Smooth muscle cell of the brain vasculature (primary cell): ENCODE measurements at places on chromosomes 1 and 21.

GRCh38 chr1:6137758-6138157 lies 42.4 kb downstream of the CHD5 start:
- DNase-seq = no peak

DNA sequence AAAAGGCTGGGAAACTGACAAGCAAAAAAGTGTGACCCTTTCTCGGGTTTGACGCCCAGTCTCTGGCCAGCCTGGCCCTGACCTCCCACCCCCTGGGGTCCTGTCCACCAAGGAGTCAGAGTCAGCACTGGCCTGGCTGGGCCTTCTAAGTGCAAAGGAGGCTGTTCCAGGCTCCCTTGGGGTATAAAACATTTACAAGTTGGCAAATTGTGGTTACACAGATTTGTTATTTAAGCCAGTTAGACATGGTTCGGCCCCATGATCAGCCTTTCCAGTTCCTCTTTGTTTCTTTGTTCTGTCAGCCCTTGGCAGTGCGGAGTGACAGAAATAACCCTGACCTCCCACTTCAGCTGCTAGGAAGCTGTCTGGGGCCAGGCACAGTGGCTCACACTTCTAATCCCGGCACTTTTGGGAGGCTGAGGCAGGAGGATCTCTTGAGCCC lies 161.6 kb upstream of the RAB4A start:
- DNase-seq = no peak

GRCh38 chr1:176959191-176959820 lies 205.2 kb downstream of the ASTN1 start:
- DNase-seq = no peak

DNA sequence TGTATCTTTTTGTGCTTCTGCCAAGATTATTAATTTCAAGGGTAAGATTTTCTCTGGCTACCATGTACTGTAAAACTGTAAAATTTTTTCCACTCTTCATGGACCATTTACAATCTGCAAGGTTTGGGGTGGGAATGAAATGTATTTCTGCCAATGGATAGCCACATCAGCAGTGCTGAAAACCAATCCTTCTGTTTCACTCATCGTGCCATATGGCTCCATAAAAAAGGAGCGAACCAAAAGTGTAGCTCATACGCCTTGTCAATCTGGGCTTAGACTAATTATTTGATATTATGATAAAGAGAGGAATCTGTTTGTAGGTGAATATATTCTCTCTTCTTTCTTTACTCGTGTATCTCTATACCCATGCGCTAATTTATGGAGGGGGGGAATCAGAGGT lies 3.0 kb upstream of the SLC44A5 start:
- no peak for DNase-seq

GRCh38 chr1:20786253-20787028 lies 666 bp downstream of the HP1BP3 start:
- DNase-seq = peak; percentile 87

- DNase-seq = no peak
These were observed 236.0 kb upstream of the NR5A2 start for GRCh38 chr1:199791495-199791894.

DNA sequence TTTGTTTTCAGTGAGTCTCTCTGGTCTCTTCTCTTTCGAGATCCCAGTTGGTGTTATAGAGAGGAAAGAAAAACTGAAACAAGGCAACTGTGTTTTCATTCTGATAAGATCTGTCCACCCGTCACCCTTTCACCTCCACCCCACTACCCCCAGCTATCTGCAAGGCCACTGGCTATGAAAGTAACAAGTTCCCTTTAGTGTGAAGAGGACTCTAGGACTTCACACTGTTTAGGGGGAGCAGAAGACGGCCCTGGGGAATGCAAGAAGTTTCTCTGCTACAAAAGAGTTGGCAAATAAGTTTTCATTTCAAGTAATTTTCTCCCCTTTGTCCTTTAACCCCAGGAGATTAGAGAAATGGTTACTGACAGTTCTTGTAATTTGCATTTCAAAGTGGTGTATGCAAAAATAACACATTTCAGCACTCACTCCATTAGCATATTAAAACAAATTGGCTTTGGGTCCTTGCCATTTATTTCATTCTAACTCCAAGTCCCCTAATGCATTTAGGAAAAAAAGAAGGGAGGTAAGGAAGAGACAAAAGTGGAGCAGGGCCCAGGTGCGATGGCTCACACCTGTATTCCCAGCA lies 79.6 kb upstream of the PPM1J start:
- DNase-seq = no peak

- DNase-seq = no peak
These were observed 59.5 kb upstream of the RGS2 start for GRCh38 chr1:192749349-192749748.

DNA sequence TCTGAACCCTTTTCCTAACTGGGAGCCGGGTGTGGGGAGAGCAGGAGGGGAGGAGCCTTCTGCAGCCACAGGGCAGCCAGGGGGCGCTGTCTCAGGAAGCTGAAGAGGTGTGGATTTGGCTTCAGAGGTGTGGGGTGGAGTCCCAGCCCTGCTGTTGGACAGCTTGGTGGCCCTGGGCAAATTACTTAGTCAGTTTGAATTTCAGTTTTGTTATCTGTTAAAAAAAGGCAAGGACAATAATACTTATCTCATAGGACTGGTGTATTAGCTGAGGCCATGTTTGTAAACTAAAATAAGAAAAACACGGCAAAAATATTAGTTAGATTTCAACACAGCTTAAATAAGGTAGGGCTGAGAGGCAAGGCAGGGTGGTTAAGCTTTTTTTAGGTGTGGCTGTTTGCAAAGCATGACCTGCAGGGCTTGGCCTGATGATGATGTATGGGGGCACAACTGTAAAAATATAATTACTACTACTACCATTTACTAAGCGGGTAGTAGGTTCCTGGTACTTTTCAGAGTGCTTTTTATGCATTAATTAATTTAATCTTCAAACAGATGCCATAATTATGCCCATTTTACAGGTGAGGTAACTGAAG lies 111.8 kb downstream of the PLXNA2 start:
- no peak for DNase-seq

- DNase-seq = no peak
These were observed 113.7 kb downstream of the ZSCAN20 start for GRCh38 chr1:33586106-33586505.

- no peak for DNase-seq
These were observed at the start of gene IFNLR1 for GRCh38 chr1:24186993-24187790. IFNLR1 (minus strand) TSS chr1:24187289; CDS start chr1:24187248, 41 bp downstream.

DNA sequence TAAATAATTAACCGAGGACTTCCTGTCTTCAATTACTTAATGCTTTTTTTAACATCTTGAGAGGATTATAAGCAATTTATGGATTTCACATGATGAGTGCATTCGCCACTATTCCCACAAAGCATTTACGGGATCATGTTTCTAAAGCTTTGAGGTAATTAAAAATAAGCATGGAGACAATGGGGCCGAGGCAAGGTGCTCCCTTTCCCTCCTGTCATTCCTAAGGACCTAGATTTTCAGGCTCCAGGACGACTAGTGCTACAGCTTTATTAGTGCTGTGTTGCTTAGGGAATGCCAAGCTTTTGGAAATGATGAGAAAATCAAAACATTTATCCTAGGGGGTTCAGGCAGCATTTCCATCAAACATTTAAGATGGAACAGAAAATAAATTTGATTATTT lies 209.2 kb downstream of the KCTD3 start:
- DNase-seq = no peak

DNA sequence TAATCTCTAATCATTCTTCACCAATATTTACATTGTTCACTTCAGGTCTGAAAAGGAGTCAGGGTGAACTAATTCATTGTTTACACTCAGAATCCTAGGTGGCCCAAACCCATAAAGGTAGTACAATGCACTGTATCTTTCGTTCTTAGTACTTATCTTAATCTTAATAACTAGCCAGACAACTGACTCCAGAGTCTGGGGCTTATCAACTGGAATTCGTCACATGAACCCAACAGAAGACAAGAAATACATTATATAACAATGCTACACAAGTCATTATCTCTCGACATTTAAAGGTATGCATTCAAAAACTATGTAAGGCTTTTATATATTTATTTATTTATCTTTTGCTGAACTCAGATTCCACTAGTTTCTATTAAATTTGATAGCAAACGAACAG lies 125.9 kb upstream of the ESRRG start:
- no peak for DNase-seq

GRCh38 chr1:15727424-15727823 lies 8.6 kb upstream of the SLC25A34 start:
- DNase-seq = no peak

DNA sequence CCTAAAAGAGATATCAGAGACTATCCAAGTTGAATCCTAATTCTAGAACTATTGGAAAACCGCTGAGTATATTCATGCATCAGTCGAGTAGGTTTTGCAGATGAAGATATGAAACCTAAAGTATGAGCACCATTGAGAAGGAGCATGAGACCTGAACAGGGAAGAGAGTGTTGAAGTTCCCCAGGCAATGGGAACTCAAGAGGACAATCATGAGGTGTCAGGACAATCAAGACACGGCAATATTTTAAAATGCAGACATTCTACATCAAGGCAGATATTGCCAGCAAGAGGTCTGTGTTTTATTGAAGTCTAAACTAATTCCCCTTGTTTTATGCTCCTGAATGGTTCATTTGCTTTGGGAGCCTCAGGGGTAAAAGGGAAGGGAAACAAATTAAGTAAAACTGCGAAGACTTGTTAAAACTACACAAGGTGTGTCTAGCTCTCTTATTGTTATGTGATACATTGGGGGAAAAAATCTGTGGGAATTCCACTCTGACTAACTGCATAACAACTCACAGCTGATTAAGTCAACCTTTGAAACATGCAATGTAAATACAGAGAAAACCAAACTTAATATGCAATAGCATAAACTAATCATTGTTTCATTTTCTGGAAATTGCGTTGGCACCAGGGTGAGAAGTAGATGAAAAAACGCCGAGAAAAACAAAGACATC lies 347.9 kb upstream of the ADGRL2 start:
- DNase-seq = no peak

- DNase-seq = no peak
These were observed 581 bp downstream of the EFCAB14 start for GRCh38 chr1:46718340-46718726.

DNA sequence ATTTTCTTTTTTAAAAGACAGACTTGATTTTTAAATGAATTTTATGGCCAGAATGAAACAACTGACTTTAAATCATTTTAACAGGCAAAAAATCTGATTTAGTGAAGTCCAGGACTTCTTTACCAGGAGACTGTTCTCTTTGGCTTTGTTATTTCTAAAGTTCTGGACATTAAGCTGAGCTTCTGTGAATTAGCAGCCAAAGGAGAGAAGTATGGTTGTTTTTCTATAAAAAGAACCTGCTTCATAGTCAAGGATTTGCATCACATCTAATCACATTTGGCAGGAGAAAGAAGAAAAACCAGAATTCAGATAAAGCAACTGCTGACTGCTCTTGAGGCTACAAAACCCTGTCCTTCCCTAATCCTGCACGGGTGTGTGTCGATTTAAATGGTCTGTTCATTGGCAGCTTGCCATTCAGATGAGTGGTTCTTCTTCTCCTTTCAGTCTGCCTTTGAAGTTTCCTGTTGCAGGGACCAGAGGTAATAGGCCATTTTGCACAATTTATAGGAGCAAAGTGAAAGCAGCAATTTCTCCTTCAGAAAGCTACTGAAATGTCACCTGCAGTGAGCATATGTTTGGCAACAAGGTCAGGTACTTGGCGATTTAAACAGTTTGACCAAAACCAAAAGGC lies 215.4 kb downstream of the OLFM3 start:
- DNase-seq = no peak

DNA sequence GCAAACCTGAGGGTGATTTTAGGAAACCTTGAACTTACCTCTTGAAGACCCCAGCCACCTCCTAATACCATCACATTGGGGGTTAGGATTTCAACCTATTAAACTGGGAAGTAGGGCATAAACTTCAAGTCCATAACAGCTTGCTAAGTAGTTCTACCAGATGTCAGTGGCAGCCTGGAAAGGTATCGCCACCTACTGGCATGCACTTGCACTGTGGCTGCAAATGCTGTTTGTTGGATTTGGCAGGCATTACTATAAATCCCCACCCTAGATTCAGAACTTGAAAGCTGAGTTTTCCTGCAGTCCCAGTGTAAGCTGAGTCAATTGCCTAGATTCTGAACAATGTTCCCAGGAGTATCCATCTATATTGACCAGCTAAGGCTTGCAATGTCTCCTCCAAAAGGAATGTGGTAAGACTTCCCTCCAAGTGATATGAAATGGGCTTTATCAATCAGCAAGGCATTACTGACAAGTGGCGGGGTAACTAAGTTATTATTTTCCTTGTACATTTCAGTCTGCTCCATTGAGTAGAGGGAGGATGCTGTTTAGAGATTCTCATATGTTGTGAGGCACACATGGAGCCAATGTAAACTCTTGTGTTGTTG lies 474.5 kb downstream of the PTPRC start:
- DNase-seq = peak; percentile 61

- DNase-seq = no peak
These were observed 57.3 kb downstream of the DRAM2 start for GRCh38 chr1:111082421-111083203.
